ENCODE measurements at places on chromosomes 6 and 20.

DNA sequence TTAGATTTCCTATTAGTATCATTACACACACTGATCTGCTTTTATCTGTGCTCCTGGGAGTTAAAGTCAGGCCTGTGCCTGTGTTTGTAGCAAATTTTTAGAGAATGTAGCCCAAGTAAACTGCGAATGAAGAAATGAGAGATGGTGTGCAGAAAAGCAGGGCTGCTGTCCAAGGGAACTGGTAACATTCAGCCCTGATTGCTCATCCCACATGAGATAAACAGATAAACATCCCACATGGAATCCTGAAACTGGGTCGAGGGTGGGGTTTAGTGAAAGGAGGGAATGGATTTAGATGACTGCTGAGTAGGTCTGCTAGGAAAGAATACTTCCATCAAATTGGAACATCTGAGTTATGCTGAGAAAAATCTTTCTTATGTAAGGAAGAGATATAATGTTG, 69.1 kb downstream of the GRIK2 start:
- DNase-seq = no peak

- DNase-seq = no peak
Observed at GRCh38 chr20:31476643-31477215, 1.6 kb downstream of the REM1 start.

DNA sequence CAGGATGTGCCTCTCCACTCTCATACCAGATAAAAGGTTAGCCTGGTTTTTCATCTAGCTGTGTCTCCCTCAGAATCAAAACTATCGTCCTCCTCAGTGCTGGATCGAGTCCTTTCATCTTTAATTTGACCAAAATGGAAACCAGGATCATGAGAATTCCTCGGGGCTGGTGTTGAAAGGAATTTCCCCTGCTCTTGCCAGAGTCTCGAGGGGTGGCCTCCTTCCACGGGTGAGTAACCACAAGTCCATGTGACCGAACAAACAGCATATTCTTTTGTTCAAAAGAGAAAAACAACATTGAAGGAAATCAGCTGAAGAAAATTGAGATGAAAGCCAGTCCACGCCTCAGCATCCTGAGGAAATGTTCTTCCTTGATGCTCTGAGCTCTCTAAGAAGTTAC, 165.9 kb upstream of the CDYL start:
- DNase-seq = no peak

GRCh38 chr6:143539734-143540133, 28.2 kb upstream of the FUCA2 start:
- DNase-seq = peak; percentile 49

- DNase-seq = peak; percentile 51
Observed at GRCh38 chr6:36663504-36664446, 14.7 kb upstream of the CDKN1A start.

GRCh38 chr20:19815553-19815991, 57.5 kb downstream of the RIN2 start:
- DNase-seq = no peak

DNA sequence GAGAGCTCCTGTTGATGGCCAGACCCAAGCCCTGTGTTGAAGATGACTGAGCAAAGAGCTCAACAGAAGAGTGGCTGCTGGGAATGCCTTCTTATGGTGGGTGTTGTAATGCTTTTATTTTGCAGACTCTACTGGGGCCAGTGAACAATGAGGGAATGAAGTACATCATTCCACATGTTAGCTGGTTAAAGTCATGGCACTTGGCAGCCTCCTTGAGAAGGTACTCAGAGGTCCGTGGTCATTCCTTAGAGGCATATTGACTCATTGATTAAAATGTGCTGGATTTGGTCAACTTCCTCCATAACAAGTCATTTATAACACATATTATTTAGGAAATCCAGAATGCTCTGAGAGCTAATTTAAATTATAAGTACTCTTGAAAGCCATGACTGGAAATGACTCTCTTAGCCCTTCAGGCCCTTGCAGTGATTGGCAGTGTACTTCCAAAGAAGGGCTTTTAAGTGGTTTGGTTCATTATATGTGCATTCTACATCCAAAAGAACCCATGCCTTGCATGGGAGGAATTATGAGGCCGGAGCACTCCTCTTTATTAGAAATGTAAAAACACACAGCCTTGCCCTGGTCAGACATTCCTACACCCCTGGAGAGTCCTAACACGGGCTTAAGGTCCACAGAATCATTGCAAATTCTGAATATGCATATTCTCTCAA, 976.9 kb downstream of the KIF16B start:
- no peak for DNase-seq

- DNase-seq = no peak
Observed at GRCh38 chr6:93713974-93714373, 294.6 kb upstream of the EPHA7 start.

DNA sequence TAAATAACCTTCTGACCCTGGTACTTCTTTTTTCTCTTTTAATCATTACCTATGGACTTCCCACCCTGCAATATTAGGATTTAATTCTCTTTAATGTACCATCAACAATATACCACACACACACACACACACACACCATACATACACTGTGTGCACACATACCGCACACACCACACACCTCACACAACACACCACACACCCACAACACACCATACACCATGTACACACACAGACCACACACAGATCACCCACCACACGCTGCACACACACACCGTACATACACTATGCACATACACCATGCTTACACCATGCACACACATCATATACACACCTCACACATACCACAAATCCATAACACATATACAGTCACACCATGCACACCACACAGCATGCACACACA, 57.4 kb upstream of the MAP3K4 start:
- no peak for DNase-seq

DNA sequence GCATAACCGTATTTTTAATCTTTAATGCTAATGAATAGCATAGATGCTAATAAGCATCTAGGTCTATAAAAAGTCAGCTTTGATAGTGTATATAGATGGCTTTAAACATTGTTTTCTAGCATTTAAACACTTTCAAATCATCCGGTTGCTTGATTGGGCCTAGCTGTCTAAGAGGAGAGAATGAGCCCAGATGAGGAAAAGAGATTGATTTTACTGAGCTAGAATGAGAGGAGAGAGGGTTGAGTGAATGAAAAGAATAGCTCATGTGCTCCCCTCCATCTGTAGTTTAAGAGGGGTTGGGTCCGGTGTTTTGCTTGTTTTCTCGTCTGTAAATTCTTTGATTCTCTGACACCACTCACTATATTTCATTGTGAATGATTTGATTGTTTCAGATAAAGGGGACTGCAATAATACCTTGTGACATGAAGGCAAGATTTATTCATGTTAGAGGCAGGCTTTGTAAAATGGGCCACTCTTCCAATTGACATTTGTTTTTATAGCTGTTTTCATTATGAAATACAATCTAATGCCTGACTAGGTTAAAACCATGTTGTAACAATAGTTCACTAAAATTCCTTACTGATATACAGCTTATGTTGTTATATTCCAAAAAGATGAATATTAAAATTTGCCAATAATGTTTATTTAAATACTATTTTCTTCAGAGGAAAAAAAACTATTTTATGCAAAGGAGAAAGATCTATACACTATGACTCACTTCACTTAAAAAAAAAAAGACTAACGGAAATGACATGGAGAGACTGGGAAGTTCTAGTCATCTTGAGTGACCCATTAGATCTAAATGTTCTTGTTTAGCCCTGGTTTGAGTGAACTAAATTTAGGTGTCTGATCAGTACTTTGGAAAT, 3.2 kb downstream of the PTPN1 start:
- no peak for DNase-seq

- DNase-seq = no peak
Observed at GRCh38 chr6:74785236-74785635, 420.6 kb downstream of the COL12A1 start.

DNA sequence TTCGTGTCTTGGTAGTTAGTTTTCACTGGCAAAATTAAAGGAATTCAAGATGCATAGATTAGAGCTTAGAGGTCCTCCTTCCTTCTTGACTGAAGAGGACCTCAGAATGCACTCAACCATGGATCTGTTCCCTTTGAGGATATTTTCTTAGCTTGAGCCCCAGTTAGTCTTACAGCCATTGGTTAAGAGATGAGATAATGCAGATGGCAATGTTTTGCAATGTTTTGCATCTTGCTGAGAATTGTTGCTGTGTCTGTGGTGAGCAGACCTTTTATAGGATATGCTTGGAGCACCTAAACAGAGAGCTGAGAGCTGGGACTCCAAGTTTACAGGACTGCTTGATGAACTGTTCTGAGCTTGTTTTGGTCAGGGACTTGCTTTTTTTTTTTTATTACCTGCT, 107.5 kb downstream of the TMEM170B start:
- DNase-seq = no peak

- no peak for DNase-seq
Observed at GRCh38 chr6:54255886-54256285, 52.4 kb upstream of the TINAG start.

- DNase-seq = no peak
Observed at GRCh38 chr6:16787128-16787682, 25.9 kb upstream of the ATXN1 start.

- DNase-seq = peak; percentile 24
Observed at GRCh38 chr6:167210375-167211294, 52.9 kb upstream of the GPR31 start.

GRCh38 chr6:23526526-23526925, 599.5 kb upstream of the NRSN1 start:
- no peak for DNase-seq

DNA sequence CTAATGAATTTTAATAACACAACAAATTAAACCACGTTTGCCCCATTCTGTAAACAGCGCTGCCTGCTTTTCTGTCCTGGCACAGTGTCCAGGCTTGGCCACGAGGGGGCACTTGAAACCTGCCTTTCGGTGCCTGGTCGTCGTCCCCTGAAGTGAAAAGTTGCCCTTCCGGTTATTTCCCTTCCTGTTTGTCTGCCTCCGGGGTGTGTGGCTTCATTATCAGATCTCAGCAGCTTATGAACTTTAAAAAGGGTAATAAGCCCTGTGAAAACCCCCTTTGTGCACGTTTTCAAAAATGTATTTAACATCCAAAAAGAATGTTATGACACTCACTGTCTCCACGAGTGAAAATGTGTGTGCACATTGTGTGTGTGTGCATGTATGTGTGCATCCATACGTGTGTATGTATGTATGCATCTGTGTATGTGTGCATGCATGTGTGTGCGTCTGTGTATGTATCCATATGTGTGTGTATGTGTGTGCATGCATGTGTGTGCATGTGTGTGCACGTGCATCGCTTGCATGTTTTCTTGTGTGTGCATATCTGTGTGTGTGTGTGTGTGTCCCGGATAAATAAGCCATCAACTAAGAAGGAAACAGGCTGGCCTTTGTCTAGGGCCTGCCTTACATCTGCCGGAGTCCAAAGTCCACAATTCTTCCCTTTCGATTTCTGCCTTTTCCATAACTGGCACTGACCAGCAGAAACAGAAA, 358.4 kb downstream of the THBS2 start:
- DNase-seq = peak; percentile 93

DNA sequence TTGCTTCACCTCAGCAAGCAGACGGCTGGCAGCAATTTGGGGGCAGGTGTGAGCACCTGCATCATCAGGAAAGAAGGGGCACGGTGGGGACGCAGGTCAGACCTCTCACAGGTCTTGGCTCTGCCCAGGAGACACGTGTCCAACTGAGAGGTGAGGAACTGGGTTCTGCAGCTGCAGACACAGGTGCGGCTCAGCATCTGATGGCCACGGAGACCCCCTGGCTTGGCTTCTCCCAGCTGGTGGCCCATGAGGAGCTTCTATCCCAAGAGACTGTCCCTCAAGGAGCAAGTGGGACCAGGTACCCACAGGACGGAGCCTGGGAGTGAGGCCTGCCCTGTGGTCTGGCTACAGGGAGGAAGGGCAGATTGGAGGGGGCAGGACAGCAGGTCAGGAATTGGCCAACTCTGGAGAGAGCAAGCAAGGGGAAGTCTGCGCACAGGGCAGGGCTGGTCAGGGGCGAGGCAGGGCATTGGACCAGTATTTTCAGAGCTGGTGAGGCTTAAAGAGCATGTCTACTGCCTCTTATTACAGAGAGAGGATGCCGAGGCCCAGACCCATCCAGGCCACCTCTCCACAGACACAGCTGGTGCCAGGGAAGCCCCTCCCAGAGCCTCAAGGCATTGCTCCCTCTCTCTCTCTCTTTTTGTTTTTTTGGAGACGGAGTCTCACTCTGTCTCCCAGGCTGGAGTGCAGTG, 4.2 kb downstream of the STMN3 start:
- DNase-seq = no peak

GRCh38 chr6:143746202-143747119, 68.7 kb downstream of the PHACTR2 start:
- DNase-seq = peak; percentile 45

DNA sequence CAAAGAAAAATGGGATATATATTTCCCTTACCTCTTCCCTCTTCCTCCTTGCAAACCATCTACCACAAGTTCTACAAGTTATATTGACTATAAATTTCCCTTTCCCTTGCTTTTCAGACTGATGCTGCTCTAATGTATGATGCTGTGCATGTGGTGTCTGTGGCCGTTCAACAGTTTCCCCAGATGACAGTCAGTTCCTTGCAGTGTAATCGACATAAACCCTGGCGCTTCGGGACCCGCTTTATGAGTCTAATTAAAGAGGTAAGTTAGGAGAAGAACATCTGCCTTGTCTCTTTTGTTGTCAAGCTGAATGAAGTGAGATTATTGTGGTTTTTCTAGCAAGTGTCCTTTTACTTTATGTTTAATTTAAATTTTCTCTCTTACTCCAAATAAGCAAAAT, 406.0 kb downstream of the GRIK2 start:
- no peak for DNase-seq

DNA sequence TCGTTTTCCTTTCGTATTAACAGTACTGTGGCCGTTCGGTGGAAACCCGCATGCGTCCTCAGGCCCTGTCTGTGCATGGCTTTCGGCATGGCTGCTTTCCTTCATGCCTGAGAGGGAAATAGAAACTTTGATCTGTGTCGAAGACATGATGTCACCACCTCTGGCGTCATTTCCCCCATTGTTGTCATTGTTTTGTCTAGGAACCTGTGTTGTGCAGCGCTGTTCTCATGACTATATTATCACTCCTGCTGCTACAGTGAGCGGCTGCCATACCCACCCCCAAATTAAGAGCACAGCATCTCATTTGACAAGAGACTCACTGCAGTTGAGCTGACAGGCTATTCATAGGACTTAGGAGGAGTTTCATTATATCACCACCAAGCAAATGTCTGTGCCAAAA, 172.3 kb downstream of the TMEM242 start:
- no peak for DNase-seq

DNA sequence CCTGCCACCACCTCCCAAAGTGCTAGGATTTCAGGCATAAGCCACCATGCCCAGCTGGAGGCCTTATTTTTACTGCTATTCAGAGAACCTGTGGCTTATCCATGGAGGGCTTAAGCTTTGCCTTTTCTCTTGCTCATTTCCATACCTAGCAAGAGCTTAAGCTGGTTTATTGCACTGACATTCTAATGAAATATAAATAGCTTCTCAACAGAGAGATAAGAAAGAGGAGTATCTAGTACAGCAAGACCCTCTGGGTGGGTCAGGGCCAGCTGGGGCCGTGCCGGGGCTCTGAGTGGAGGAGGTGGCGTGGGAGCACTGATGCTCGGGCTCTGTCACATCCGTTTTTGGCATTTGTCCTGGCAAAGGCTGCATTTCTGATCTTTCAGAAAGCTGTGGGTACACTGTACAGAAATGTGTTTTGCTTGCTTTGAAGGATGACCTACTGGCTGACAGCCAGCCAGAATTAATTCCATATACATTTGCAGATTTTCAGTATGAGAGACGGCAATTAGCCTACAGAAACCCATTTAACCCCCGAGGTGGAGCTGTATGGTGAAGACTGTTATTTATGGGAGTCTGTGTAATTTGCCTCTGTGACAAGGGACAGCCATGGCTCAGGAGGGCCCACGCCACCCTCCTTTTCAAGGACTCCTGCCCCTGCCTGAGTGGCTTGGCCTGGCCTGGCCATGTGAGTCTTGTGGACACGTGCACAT, 181.6 kb upstream of the AKAP12 start:
- DNase-seq = no peak

All from small intestine (tissue), 16 donors.